ENCODE measurements at places on chromosomes 3 and 15.

DNA sequence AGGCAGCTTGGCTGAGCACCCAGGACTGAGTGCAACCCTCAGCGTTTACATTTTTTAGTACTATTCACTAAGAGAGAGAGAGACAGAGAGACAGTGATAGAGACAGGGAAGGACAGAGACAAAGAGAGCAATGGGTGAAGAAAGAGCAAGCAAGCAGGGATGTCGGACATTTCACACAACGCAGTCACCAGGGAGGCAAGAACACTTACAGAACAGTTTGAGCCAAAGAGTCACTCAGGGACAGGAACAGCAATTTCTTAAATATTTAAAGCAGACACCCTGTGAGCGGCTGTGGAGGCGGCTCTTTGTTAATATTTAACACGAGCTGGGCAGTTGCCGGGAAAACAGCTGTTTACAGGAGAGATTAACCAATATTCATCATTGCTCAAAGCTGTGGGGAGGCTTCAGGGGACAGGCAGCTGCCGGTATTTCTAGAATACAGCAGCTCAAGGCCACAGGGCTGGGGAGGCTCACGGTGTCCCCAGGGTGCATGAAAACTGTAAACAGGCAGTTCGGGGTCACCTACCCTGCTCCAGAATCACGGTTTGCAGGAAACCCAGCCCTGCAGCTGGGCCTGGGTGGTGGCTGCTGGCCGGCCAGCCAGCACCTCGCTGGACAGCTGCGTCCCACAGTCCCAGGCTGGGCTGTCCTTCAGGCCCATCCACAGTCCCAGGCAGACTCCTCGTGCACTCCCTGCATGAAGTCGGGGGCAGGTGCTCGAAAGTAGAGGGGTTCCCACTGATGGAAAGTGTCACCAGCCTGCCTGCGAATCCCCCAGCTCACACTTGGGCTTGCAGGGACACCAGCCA is 38.8 kb upstream of the PCSK6 start:
- no peaks in the 10 kb centered on the region for H3K4me1 ChIP-seq
- H3K27ac ChIP-seq = no peak overlapping the region
- peaks cover 18% of the 10 kb centered on the region for H3K27me3 ChIP-seq
- H3K4me3 ChIP-seq = no peak overlapping the region
- peak; percentile 16 for DNase-seq

GRCh38 chr3:8610951-8611350 is 33.6 kb downstream of the SSUH2 start:
- no peak overlapping the region for H3K4me3 ChIP-seq
- H3K4me1 ChIP-seq = peaks cover 15% of the 10 kb centered on the region
- no peak overlapping the region for H3K27ac ChIP-seq
- no peaks in the 10 kb centered on the region for H3K36me3 ChIP-seq

DNA sequence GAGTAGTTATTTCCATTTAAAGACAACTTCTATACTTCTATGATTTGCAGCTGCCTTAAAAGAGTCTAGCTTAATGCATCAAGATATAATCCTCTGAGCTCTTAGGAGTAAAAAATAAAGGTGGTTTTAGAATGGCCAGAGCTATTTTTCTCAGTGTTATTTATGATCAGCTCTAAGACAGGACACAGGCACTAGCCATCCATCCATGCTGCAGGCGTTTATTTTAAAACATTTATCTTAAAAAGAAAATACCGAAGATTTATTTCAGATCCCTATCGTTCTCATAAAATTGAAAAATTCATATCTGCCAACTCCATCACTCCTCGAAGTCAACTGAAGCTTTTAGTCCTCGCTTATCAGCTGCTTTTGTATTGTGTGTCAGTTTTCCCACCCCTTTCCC is 243.5 kb downstream of the CLSTN2 start:
- no peaks in the 10 kb centered on the region for H3K36me3 ChIP-seq
- H3K27ac ChIP-seq = no peak overlapping the region
- H3K27me3 ChIP-seq = no peaks in the 10 kb centered on the region
- no peak for DNase-seq
- H3K4me1 ChIP-seq = no peaks in the 10 kb centered on the region

DNA sequence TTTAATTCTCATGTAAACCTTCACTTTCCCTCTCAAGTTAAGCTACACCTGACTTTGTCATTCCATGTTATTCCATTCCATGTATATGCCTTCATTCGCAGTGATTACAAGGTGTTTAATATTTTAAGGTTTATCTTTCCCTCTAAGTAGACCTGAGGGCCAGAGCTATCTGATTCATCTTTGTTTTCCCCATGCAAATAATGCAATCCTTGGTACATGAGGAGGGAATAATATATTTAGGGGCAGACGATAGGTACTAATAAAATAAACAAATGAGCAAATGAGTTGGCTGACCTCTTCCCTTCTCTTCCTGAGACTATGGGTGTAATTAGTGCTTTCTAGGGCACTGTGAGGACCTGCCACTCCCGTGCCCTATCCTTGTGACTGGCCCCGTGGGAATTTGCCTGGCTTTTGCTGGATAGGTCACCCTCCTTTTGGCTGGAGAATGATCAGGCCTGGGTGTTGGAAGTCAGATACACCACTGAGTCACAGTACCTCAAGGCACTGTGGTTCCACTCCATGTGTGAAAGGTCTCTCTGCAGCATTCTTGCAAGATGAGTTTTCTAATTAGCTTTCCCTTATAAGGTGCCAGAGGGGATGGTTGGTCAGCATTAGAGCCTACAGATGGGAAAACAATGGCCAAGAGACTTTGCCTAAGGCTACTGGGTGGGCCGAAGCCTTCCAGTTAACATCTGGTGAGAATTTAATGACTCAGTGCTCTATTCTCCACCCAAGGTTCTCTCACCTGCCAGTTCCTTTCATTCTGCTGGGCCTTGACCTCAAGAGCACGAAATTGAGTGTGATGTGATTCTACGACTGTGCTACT is 183.2 kb downstream of the P3H2 start:
- H3K4me3 ChIP-seq = no peak overlapping the region
- no peaks in the 10 kb centered on the region for H3K36me3 ChIP-seq
- H3K27ac ChIP-seq = peak overlapping the region; percentile 72
- H3K27me3 ChIP-seq = no peaks in the 10 kb centered on the region
- peak; percentile 99 for DNase-seq

GRCh38 chr15:99213187-99213811 is 36.1 kb downstream of the TTC23 start:
- peaks cover 9% of the 10 kb centered on the region for H3K36me3 ChIP-seq
- no peak overlapping the region for H3K4me3 ChIP-seq
- no peak overlapping the region for H3K27ac ChIP-seq
- no peaks in the 10 kb centered on the region for H3K4me1 ChIP-seq
- no peaks in the 10 kb centered on the region for H3K27me3 ChIP-seq

DNA sequence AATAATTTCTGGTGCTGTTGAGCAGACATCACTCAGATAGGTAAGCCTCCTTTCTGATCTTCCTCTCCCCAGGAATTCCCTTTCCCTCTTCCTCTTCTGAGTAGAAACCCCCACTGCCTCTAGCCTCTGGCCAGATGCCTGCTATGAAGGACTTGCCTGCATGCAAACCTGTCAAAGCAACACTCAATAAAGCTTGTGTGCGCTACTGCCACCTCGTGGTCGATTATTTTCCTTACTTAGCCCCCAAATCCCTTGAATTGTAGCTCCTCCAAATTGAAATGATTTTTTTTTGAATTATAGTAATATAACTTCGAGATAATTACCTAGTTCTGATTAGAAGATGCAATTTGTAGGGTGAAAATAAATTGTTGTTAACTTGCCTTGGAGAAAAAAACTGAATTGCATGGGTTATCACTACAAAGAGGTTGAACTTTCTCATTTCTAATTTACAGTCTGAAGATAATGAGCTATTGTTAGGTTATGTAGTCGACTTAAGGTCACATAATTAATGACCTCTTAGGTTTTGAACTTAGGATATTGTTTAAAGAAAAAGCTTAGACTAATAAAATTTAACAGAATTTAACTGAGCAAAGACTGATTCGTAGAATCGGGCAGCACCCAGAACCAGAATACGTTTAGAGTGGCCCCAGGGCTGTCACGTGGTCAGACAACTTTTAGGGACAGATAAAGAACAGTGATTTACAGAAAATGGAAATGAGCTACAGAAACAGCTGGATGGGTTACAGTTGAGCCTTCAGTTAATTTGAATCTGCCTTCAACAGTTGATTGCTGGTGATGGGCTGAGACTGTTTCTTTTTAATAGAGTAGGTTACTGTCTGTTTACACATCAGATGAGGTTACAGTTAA is 269.3 kb downstream of the ARPP21 start:
- no peak overlapping the region for H3K4me3 ChIP-seq
- no peaks in the 10 kb centered on the region for H3K4me1 ChIP-seq
- no peaks in the 10 kb centered on the region for H3K27me3 ChIP-seq
- no peak overlapping the region for H3K27ac ChIP-seq
- peak; percentile 61 for DNase-seq

DNA sequence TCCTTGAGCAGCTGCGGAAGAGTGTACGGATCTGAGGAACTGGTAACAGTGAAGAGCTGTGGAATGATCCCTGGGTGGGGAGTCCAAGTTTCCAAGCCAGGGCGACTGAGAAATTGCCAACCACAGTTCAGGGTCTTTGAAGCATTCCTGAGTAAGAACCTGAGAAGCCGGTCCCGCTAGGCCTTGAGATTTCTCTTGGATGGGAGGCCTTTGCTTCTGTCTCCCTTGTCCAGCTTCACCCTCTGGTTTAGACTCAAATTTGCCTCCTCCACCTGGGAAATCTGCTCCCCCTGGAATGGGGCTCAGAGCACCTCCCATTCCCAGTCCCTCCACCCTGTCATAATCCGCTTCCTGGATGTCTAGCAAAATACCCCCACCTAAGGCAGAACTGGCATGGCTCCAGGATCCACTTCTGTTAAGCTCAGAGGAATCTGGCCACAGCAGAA is 127.7 kb upstream of the DLG1 start:
- DNase-seq = no peak
- peaks cover 7% of the 10 kb centered on the region for H3K27me3 ChIP-seq
- no peak overlapping the region for H3K27ac ChIP-seq
